Stimulated activated CD8-positive, alpha-beta memory T cell treated with anti-CD3 and anti-CD28 coated beads, Interleukin-15, amount 100 ng/mL, for 4 hours (primary cell): ENCODE measurements at places on chromosomes 13 and 19.

GRCh38 chr13:46101002-46101401 is 3.8 kb downstream of the CPB2 start:
- no peak for DNase-seq

DNA sequence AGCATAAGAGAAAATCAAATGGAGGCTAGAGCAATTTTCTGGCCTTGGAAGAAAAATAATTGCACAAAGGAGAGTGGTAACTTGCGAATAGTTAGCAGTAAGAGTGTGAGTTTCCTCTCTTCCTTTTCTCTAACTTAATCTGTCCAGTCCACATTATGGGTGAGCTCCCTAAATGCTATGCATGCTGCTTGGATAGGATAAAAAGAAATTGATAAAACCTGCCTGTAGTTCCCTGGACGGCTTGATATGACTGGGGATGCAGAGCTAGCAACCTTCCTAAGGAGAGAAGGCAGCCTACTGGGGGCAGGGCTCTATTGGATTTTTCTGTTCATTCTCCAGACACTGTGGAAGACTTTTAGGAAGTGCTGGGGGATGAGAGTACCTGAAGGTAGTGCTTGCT is 311.3 kb downstream of the LMO7 start:
- DNase-seq = no peak

DNA sequence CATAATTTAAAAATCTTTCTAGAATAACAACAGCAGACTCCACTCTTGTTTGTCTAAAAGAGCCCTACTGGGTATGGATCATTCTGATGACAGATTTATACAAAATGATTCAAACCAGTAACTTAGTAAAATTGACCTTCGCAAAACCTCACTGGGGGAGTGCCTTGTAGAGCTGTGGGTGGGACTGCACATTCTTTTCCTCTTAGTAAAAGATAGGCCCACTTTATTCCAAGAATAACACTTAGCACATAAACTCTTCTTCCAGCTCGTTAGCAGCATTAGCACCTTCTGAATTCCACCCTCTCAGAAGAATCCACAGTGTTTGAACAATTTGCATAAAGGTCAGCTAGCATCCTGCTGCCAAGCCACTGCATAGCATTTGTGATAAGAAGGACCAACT is 106.8 kb downstream of the STOML3 start:
- DNase-seq = no peak

- DNase-seq = no peak
Observed at GRCh38 chr19:48284896-48285295, 15.0 kb downstream of the ZNF114 start.

- DNase-seq = no peak
Observed at GRCh38 chr13:24233351-24233901, 72.9 kb downstream of the SPATA13 start.

GRCh38 chr19:29303069-29303718 is 90.2 kb upstream of the UQCRFS1 start:
- DNase-seq = no peak

- DNase-seq = no peak
Observed at GRCh38 chr19:28710278-28710677, 502.7 kb downstream of the UQCRFS1 start.
